ENCODE measurements at places on chromosomes 11 and 22.

DNA sequence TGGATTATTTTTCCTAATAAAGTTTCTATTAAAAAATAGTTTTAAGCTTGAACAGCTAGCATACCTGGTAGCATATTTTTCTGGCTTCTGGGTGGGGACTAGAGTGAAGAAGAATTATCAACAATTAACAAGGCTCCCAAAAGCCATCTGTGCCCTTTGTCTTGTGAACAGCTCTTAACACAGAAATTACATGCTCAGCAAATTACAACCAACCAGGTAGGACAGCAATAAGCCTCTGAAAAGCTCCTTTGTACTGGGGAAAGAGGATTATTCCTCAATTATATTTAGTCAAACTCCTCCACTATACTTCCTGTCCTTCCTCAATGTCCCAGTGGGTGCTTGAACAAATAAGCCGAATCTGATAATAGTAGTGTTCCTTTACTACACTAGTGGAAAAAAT lies 162.8 kb downstream of the RAB38 start:
- no peak for DNase-seq

- DNase-seq = no peak
Observed at GRCh38 chr11:67632175-67632981, 2.6 kb upstream of the NUDT8 start.

DNA sequence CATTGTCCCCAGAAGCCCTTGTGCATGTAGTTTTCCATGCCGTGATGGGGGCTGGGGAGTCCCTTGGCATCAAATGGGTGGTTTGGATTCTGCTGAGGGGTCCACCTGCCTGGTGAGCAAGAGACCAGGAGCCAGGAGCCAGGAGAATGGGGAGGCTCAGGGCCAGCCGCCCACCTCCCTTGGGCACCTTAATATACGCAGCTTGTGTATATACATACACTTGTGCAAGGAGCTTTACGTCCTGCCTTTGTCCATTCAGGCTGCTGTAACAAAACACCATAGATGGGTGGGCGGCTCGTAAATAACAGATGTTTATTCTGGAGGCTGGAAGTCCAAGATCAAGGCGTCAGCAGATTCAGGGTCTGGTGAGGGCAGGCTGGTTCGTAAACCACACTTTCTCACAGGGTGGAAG lies 62.5 kb downstream of the SMIM38 start:
- no peak for DNase-seq

- no peak for DNase-seq
Observed at GRCh38 chr11:72864702-72865655, 50.8 kb downstream of the ATG16L2 start.

- DNase-seq = peak; percentile 87
Observed at GRCh38 chr22:23786752-23787599, at the start of gene SMARCB1. Gene SMARCB1 (plus strand): TSS chr22:23786966. CDS start chr22:23787170, 204 bp downstream.

DNA sequence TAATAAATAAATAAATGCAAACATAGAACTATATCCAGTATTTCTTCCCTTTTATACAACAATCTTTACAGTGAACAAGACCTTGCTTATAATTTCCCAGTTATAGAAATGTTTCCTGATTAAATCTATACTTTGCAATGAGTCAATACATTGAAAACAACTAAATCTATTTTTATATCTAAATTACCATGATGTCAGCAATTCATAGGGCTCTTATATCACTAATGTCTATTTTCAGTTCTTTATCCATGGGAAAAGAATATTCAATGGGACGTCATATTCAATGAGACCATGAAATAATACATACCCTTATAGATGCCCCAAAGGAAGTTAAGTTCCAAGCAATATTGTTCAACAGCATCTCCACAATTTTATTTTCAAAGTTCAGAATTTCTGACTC lies 359.9 kb downstream of the CASP12 start:
- no peak for DNase-seq

- DNase-seq = no peak
Observed at GRCh38 chr11:71148716-71149115, 103.7 kb downstream of the SHANK2 start.

DNA sequence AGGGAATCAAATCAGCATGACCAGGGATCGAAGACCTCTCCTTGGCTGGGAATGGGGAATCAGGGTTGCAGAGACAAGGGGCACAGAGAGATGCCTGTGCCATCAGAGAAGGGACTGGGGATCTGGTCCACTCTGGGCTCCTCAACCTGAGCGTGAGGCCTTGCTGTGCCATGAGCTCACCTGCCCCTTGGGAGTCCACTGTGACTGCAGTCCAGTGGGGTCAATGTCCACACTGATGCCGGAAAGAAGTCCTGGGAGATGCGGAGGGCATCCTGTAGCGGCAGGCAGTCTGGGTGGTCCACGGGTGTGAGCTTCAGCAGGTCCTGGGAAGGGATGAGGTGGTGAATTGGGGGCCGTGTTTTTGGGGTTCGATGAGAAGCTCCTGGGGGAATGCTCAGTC lies 7.3 kb upstream of the RGL4 start:
- no peak for DNase-seq

DNA sequence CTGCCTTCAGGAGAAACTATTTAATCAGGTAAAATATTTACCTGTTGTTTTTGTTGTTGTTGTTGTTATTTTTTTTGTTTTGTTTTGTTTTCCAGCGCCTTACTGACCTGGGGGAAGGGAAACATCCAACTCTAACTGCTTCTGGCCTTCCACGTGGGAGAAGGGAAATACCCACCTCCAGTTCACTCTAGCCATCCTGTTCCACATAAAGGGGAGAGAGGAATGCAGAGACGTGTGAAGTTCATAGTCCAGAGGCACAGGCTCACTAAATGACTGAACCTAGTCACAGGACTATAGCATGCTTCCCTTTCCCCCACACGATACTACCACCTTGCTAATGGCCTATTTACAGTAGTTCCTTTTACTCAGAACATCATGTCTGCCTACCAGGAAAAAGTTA lies 72.4 kb upstream of the VSTM5 start:
- DNase-seq = no peak

DNA sequence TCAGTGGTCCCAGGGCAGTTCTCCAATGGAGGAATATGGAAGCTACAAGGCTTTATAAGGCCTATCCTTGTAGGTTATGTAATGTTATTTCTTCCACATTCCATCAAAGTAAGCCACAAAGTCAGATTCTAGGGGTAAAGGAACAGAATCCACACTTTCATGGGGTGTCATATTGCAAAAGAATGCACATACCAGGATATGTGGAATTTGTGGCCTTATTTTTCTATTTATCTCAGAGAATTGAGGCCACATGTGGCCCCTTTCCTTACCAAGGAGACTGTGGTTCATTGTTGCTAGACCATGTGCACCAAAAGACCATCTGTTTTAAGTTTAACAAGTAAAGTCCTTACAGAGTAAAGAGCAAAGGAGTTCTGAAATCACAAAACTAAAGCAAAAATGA lies 12.9 kb downstream of the LRRC4C start:
- no peak for DNase-seq

DNA sequence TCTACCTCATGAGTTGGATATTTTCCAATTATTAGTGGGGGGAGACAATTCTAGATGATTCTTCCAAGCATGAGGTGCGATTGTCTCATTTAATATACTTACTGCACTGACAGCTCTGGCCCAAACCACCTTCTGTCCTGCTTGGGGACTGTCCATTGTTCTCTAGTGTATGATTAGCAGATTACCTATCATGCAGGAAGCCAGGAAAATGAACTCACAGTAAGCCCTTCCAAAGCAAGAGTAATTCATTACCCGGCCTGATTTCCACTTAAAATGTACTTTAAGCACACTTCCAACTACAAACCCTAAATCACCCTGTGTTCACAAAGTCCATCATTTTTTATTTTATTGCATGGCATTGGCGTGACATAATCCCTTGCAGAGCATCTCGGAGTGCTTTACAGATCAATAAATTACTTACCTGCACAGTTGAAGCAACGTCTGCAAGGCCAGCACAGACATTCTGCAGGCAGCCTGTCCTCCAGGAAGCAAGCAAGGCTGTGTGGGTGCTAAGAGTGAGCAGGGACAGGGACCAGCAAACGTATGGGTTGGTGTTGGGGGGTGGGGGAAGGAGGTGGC lies 838.2 kb downstream of the NTM start:
- DNase-seq = no peak

- DNase-seq = no peak
Observed at GRCh38 chr22:35835998-35836691, 118.5 kb downstream of the APOL5 start.

DNA sequence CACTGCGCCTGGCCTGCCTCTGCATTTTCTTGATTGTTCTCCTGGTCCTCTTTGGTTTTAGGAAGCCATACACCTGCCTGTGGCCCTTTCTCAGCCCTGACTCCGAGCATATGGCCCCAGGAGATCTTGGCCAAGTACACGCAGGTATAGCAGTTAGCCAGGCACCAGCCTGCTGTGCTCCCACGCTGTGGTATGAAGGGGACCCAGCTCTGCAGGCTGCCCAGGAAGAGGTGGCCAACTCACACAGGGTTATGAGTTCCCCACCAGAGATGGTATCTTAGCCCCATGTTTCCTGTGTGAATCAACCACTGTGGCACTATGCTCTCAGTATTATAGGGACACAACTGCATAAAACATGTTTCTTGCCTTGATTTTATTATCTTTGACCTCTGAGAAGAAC lies 31.1 kb downstream of the SGSM3 start:
- DNase-seq = peak; percentile 23

- no peak for DNase-seq
Observed at GRCh38 chr11:68583041-68583446, 101.3 kb upstream of the GAL start.

GRCh38 chr11:112400476-112401014 lies 139.9 kb upstream of the PLET1 start:
- DNase-seq = no peak

DNA sequence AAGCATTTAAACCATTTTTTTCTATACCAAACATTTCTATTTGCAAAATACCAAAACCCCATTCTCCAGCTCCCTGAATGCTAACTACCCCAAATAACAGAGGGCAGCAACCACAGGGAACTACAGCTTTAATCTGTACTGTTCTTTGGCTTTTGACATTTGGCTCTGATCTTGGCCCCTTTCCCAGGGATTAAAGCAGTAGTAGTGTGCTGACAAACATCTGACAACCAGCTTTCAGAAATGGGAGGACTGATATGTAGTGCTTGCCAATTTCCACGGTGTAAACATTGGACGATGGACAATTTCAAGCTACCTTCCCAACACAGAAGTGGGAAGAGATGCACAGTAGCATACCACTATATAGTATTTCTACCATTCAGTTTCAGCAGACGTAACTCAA lies 88.4 kb upstream of the TEAD1 start:
- DNase-seq = no peak

DNA sequence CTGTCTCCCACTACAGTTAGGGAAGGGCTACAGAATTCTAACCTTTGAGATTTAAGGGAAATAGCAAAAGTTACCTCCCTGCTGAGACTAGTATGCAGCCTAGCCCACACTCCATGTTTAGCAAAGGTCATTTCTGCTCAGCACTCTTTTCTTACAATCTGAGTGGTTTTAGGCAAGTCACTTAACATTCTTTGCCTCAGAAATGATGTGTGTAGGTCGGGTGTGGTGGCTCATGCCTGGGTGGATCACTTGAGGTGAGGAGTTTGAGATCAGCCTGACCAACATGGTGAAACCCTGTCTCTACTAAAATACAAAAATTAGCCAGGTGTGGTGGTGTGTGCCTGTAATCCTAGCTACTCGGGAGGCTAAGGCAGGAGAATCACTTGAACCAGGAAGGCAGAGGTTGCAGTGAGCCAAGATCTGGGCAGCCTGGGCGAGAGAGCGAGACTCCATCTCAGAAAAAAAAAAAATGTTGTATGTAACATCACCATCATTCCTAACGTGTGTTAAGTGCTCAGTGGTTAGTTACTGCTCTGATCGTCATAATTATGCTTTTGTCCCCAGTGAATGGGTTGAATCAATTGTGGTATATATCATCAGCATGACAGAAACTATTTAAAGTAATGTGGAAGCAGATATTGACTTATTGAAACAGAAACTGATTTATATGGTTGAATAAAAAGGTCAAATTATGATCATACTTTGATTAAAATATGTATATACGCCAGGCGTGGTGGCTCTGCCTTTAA lies 55.0 kb downstream of the COPB1 start:
- DNase-seq = no peak

DNA sequence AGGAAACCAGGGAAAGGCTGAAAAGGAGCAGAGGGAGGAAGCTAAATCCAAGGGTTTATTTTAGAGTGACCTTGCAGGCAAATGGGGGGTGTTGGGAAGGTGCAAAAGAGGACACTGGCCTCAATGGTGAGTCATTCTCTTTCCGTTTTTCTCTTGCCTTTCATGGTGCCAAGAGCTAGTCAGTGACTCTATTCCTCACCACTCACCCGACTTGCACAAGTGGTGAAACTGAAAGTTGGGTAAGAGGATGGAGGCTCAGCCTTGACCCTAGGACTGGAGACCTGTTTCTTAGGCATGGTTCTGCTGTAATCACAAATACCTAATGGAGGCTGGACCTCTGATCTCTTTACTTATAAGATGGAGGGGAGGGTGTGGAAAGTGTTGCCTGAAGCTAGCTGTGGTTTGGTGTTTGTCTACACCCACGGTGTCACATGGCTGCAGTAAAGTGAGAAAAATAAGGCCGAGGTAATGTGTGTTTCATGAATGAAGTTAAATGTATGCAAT lies 67.3 kb upstream of the CREB3L1 start:
- DNase-seq = no peak

All from stimulated activated CD8-positive, alpha-beta memory T cell treated with anti-CD3 and anti-CD28 coated beads, Interleukin-15, amount 100 ng/mL, for 1 hour (primary cell).